ENCODE measurements at places on chromosomes 16 and 17.
A peak's percentile ranks its signal among the peaks of the same experiment; 100 is the strongest.

- no peak for DNase-seq
Observed at GRCh38 chr17:16398270-16399267, 16.8 kb upstream of the TRPV2 start.

DNA sequence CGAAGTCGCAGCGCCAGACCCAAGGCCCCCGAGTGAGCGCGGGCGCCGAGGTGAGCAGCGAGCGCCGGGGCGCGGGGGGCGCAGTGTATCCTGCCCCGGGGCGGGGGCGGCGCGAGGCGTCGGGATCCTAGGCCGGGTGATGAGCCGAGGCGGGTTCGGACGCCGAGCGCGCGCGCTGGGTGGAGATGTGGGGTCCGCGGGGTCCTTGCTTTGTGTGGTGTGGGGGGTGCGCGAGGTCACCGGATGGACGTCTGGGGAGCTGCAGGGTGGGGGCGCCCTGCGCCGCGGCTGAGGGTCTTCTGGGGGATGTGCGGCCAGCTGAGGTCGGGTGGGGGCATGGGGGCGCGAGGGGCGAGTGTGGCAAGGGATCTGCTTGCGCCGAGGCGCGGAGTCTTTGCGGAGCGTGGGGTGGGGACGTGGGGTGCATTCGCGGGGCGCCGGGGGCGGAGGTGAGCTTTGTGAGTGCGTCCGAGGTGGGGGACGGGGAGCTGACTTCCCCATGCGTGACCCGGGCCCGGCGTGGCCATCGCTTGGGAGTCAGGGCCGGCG lies 560 bp downstream of the RAI1 start:
- DNase-seq = no peak

GRCh38 chr17:74454197-74455024 lies 12.0 kb upstream of the CD300A start:
- DNase-seq = no peak

GRCh38 chr17:15184872-15185624 lies 80.1 kb downstream of the PMP22 start:
- no peak for DNase-seq

- no peak for DNase-seq
Observed at GRCh38 chr16:57388359-57389086, 16.0 kb upstream of the CCL17 start.

GRCh38 chr17:69961501-69962145 lies 113.4 kb upstream of the KCNJ16 start:
- no peak for DNase-seq

GRCh38 chr16:1923299-1924034 lies 5.3 kb upstream of the HS3ST6 start:
- DNase-seq = no peak

DNA sequence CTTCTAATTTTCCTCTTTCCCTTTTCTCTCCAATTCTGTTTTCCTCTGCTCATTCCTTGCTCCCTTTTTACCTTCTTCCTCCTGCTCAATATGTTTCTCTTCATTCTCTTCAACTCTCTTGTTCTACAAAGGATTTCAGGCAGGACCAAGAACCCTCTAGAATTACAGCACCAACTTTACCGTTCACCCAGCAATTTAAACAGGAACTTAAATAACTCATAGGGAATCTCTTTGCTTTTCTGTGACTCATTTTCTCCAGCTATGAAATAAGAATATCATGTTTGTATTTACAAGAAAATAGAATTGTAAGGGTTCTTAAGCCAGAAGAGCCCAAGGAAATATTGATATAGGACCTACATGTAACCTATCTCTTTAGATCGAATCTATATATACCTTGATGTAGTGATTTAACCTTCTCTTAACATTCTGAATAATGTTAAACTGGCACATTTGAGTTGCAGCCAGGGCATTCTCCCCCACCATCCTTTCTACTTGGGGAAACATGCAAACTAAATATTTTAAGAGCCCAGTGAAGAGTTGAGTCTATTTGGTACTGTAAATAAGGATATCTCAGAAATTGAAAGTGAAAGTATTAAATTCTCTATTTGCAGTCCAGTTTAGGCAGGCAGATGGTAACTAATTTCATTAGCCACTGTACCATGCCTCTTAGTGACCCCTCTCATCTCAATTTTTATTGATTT lies 137.0 kb downstream of the ANKFN1 start:
- no peak for DNase-seq

DNA sequence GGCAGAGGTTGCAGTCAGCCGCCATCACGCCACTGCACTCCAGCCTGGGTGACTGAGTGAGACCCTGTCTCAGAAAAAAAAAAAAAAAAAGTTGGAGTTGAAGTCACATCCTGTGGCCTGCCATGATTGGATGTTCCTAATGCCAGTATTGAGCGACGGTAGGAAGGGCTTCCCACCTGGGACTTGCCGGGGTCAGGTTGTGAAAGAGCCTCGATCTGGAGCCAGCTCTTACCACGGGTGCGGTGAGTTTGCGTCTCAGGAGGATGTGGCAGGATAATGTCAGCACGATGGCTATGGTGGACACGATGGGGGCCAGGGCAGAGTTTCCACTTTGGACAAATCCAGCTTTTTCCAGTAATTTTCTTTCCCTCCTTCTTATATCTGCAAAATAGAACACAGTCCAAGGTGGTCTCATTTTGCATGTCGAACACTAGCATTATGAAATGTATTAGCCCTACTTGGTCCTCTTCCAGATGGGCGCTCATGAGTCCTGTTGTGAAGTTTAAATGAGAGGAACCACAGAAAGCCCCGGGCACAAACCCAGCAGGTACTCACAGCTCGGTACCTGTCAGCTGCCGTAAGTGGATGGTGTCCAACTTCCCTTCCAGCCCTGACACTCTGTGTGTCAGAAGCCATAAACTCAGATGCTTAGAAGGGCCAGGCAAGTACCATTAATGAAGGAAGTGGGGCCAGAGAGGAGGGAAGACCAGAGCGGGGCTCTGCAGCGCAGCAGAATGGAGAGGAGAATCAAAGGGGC lies 22.2 kb downstream of the ABCC12 start:
- DNase-seq = no peak

GRCh38 chr16:22346483-22346882 lies 27.9 kb downstream of the CDR2 start:
- no peak for DNase-seq

DNA sequence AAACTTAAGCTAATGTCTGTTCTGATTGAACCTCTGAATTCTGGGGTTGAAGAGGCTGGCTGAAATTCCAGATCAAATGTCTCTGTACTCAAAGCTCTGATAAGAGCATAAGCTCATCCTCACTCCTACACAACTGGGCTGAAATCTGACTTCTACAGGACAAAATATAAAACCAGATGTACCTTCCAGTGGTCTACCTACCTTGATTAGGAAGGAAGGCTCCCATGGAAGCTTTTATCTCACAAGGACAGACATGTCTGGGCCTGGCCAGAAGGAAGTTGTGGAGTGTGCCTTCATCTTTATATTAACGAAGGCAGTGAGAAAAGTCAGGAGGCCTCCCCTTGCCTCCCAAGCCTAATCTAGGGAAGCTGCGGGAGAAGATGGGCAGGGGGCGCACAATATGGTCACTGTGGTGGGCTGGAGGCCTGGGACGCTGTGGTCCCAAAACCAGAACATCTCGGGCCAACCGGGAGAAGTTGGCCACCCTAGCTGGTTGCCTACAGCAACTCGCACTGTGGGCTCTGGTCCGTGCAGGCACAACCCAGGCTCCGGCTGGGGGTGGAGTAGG lies 55.6 kb upstream of the LRRC37A3 start:
- no peak for DNase-seq

- peak; percentile 95 for DNase-seq
Observed at GRCh38 chr16:77722309-77723107, at the start of gene NUDT7. TSS of gene NUDT7 (plus strand) at chr16:77722514. CDS start at chr16:77722583, 69 bp downstream.

GRCh38 chr17:66963909-66964771 lies at the start of gene CACNG4:
TSS of gene CACNG4 (plus strand) at chr17:66964707. CDS start at chr17:66964912, 205 bp downstream.
- DNase-seq = no peak

- peak; percentile 46 for DNase-seq
Observed at GRCh38 chr16:11658896-11659708, 9.2 kb upstream of the SNN start.

DNA sequence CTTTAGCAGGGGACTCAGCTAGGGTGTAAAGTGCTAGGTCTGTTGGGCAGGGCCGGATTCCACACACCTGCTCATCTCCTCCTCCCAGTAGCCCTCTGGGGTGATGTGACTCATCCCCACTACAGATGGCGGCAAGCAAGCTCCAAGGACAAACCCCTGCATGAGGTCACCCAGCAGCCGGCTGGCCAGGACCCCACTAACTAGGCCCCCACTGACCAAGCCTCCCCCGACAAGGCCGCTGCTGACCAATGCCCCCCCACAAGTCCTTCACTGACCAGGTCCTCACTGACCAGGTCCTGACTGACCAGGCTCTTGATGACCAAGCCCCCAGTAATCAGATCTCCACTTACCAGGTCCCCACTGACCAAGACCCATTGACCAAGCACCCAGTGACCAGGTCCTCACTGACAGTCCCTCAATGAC lies 36.7 kb downstream of the TNFRSF13B start:
- no peak for DNase-seq

- peak; percentile 66 for DNase-seq
Observed at GRCh38 chr17:40646791-40647623, 611 bp downstream of the SMARCE1 start.

DNA sequence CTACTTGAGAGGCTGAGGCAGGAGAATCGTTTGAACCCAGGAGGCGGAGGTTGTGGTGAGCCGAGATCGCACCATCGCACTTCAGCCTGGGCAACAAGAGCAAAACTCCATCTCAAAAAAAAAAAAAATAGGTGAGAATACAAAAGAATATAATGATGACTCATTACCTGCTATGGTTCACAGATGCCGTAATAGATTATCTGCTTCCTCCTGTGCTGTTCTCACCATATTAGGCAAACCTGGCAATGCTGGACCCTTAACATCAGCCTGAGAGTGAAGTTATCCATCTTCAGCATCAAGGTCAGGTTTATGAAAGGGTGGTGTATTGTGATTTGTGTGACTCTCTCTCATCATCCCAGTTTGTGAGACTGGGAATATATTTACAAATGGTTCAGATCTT lies 271.3 kb upstream of the CPHXL start:
- DNase-seq = no peak

DNA sequence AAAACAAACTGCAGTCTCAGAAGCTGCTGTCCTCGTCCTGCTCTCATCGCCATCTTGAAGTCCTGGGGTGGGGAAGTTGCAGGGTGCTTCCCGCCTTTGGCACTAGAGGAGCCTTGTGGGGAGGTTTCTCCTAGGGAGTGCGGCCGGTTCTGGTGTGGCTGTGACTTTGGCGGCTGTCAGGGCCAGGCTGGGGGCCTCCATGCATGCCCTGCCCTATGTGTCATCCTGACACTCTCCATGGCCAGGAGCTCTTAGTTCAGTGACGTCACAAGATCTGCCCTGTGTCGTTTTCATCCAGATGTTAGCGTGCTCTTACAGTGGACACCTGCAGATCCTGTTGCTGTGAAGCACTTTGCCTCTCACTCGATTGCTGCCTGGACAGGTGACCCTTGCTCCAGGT lies 49.6 kb downstream of the PLD6 start:
- no peak for DNase-seq
